ENCODE measurements at places on chromosomes 2 and 18.

GRCh38 chr2:20423847-20424246, 23.0 kb upstream of the RHOB start:
- no peak for DNase-seq

DNA sequence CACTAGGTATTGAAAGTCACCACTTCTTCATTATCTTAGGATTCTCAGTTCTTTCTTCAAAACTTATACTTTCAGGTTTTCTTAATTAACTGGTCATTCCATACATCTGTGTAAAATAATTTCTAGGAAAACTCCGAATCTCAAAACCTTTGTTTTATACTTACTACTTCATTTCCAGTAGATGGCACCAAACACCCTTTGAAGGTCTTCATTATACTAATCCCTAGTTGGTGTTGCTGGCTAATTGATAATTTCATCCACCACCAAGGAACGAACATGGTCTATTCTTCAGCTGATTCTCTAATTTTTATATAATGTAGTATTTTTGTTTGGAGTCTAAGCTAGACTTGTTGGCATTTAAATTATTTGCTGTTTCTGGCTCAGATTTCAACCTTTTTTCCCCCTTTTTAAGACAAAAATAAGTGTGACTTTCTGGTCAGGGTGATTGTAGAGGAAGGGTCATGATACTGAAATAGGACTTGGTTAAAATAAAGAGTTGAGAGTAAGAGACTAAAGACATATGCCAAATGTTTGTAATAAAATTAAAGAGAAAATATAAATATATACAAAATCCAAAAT, 2.8 kb upstream of the MXD1 start:
- peak; percentile 64 for DNase-seq

DNA sequence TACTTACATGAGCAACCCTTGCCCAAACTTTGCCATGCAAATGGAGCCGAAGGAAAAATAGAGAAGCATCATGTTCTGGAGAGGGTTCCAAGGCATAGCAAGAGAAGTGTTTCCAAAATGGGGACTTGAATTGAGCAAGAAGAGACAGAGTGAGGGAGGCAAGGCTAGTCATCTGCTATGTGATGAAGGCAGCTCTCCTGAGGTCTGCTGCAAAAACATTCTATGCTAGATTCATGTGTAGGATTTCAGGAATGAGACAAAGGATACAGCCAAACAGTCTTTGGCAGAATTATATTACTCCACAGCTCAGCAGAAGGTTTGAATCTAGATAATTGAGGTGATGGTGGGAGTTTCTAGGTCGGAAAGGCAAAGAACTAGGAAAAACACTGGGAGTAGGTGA, 24.1 kb upstream of the MRPL19 start:
- no peak for DNase-seq

DNA sequence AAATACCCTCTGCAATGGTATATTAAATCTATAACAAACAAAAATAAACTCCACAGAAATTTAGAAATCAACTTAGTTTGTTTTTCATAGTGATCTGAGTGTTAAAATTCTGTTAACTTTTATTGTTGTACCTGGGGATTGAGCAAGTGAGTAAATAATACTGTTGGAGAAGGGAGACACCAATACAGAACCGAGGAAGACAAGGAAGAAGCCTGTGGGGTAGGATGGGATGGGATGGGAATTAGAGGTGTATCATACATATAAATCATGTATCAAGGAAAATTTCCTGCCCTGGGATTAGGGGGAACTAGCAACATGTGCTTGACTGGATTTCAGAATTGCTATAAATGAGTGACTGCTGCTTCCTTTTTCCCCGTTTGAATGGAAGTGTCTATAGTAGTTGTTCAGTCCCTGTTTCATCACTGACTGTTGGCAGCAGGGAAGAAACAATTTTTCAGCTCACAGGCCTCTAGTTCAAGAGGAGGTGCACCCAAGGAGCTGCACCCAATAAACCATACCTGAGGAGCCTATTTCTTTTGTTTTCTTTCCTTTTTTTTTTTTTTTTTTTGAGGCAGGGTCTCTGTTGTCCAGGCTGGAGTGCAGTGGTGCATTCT, 53.1 kb downstream of the SP110 start:
- DNase-seq: no peak

DNA sequence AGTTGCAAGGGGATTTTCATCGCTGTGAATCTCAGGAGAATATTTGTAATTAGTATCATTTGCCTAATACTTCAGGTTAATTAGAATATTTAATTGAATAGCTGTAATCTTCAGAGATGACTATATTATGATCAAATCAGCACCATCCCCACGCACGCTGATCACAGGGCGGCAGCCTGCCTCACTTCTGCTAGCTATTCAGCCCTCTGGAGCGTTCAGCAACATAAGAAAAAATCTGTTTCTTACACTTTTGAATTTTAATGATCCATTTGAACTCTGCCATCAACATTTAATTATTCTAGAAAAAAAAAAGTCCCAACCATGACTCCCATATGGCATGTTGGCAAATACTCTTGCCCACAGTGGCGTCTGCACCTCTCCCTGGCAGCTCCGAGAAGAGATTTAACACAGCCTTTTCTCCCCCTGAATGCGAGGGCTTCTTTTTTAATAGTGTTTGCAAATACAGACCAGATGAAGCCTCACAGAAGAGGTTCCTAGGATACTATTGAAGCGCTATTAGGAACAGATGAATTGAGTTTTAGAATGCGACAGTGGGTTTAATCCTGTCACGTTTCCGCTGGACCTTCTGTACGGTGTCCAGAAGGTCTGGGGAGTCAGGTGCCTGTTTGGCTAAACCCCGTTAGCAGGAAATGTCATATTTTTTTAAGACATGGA, 731.9 kb upstream of the SALL3 start:
- DNase-seq: peak; percentile 85

- DNase-seq: no peak
Measured at GRCh38 chr2:219158586-219158985, 2.0 kb downstream of the NHEJ1 start.

- DNase-seq: no peak
Measured at GRCh38 chr2:140498360-140498759, 1632.5 kb downstream of the LRP1B start.

DNA sequence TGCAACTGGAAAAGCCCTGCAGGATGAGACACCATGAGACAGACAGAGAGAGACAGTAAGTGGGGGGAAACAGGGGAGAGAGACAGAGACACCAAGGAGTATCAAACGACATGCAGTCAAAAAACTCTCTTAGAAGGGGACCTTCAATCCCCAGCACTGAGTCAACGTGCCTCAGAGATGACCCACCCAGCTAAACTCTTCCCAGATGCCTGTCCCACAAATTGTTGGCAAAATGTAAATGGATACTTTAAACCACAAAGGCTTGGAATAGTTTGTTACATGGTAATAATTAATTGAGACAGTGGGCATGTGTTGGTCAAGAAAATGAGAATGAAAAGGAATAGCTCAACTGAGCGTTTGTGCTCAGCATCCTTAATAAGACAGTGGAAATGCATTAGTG, 98.3 kb downstream of the GRB14 start:
- no peak for DNase-seq

- no peak for DNase-seq
Measured at GRCh38 chr2:660586-661359, 16.4 kb downstream of the TMEM18 start.

DNA sequence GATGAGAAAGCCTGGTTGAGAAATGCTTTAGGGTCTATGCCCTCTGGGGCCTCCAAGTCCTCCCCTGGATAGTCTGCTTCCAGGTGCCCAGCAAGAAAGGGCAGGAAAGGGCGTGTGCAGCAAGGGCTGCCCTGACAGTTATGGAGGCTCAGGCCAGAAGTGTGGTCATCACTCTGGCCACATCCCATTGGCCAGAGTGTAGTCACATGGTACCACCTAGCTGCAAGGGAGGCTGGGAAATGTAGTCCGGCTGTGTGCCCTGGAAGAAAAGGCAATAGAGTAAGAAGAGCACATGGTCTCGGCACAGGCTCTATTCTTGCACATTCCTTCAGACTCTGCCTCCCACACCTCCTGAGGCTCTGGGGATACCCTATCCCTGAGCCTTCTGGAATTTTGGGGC, 35.7 kb downstream of the ODC1 start:
- peak; percentile 18 for DNase-seq

DNA sequence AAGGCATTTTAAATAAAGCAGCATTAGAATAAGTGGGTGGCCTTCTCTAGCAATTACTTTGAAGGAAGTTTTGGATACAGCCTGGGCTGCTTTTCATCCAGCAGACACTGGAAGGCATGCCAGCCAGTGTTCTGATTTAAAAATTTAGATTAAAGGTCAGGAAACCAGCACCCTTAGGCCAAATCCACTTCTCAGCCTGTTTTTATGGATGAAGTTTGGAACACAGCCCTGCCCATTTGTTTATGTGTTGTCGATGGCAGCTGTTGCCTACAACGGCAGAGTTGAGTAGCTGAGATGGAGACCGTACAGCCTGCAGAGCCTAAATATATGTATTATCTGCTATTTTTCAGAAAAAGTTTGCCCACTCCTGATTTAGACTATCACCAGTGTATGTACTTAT, 313.6 kb upstream of the ACVR2A start:
- no peak for DNase-seq

Data from NCI-H524 (cell line).